ENCODE measurements at places on chromosomes 7 and 10.

DNA sequence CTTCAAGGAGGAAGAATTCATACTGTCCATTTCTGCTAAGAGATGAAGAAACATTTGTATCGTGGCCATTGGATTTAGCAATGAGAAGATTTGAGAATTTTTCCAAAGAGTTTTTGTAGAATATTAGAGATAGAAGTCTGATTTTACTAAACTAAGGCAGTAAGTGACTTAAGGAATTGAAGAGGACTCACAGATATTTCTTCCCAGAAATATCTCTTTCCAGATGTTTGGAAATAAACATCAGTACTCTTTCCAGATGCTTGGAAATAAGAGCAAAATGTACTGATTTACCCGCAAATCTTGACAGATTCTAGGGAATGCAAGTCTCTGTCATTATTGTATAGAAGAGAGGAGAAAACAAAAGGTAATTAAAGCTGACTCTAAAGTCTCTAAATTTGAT is 91.3 kb downstream of the IMMP2L start:
- no peak for DNase-seq

DNA sequence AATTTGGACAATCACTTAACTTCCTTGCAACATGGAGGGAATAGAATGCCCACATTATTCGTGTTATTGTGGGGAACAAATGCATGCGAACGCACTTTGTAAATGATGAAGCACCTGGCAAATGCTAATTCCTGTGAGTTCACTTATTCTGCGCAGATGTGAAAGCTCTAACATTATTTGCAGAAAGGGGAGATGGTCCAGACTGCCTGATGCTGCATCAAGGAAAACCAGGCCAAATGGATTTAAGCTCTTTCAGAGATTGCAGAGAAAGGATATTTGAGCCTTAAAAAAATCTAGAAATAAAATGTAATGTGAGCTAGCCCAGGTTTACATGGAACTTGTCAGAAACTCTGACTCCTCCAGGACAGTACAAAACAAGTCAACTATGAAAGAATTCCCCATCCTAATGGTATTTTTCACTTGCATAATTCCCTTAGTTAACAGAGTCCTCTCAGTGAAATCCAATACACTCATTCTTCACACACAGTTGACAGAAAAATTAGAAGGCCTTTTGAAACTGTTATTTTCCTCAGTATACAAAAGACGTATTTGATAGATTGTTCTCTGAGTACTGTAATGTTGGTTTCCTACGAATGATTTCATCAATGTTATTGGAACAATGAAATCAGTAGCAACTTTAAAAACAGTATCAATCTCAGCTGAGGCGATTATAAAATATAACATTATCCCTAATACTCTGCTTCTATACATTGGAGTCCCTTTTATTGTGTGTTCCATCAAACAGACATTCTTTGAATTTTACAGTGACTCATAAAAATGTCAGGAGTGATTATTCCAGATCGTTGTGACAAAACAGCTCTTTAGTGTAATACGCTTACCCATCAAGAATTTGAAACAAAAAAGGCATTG is 136.3 kb upstream of the ANK3 start:
- no peak for DNase-seq

DNA sequence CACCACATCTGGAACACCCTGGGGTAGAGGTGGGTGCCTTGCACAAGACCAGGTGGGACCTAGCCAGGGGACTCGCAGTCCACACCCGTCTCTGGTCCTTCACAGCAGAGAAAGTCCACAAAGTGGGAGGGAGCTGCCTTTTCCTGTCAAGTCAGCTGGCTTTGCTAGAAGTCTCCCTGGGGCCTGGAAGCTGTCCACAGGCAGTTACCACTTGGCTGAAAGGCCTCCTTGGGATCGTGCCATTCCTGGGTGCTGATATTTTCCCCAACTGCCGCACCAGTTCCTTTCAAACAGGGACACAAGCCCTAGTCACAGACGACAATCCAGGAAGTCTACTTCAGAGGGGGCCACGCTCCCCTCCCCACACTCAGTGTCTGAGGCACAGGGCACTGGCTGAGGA is 75.4 kb downstream of the AFAP1L2 start:
- no peak for DNase-seq

DNA sequence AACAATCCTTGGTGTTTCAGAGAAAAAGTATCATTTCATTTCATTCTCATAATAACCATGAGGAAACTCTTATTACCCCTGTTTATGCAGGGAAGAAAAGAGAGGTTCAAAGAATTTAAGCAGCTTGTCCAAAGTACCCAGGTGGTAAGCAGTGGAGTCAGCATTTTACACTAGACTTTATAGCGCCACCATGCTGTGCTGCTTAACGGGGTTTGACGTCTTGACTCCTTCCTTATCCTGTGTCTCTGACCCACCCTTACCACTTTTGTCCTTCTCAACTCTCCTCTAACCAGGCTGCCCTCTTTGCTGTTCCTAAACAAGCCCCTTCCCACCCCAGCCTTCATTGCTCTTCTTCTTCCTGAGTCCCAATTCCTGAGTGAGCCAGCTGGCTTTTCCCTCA is 117.0 kb upstream of the AHR start:
- DNase-seq: no peak

DNA sequence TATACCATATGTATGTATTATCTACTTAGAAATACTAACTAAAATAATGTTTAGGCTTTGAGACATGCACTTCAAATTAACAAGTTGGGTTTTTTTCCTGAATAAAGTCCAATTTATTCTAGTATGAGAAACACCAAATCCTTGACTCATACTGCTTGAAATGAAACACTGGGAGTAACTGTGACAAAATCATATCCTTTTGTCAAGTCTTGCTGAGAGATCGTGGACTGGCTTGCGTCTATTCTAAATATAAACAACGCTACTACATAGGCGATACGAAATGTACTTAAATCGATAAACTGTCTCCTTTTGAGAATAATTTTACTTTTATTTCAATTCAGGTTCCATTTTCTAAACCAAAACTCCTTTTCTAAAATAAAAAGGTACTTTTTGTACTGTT is 16.3 kb downstream of the SMURF1 start:
- no peak for DNase-seq

- no peak for DNase-seq
Observed at GRCh38 chr7:52944921-52945320, 90.5 kb upstream of the POM121L12 start.

DNA sequence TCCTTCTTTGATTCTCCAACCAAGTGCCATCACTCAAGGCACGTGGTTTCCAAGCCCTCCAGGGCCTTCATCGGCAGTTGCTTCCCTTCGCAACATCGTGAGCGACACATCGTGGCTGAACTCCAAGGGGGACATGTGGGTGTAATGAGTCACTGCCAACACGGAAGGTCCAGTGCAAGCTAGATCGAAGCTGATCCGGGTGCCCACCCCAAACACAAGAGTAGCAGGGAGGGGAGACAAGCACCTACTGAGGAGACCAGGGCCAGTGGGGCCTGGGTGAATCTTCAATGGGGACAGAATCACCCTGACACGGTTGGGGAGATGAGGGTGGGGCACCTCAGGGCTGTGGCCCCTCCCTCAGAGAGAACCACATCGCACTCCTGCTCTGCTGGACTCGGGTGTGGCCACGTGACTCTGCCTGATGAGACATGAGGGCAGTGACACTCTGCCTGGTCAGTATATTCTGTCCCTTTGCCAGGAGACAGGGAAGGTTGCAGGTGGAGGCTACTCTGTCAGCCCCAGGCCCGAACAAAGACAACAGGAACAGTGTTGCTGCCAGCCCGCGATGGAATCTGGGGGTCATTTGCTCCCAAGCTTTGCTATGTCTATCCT is 36.8 kb upstream of the HSPA12A start:
- no peak for DNase-seq

DNA sequence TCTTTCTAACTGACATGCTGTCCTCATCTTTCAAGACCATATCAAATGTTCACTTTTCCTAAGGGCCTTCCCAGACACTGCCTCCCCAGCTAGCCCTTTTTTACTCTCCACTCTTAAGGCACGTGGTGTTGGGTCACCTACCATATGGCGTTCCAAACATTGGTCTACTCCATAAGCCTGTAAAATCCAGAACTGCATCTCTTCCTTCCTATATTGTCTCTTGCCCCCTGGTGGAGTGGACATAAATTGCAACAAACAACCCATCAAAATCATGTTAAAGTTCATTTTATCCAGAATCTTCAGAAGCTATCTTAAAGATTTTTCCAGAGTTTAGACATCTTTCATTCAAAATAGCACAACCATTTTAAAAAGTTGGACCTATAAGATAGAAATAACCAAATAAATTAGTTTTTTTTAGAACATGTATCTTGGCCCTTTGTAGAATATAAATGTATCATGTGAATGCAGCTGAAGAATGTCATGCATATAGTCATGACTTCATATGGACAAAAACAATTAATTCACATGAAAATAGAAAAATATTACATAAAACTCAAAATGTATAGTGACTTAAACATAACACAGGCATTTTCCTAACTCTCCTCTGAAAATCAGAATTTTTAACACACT is 180.6 kb upstream of the CHRM2 start:
- DNase-seq: no peak

DNA sequence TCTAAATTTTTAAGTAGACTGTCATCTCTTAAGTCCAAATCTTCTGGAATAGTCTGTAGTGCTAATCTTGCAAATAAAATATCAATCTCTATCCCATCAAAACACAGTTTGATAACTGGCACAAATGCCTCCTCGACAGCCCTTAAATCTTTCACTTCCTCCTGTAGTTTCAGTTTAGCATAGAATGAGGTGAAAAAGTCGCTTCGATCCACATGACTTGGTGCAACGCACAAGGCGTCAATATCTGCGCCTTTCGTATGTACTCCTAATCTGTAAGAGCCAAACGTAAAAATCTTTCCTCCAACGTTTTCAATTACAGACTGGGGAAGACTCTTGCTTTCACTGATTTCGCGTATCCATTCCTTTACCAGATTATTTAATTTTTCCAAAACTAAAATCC is 603 bp downstream of the PAPOLB start:
- no peak for DNase-seq

DNA sequence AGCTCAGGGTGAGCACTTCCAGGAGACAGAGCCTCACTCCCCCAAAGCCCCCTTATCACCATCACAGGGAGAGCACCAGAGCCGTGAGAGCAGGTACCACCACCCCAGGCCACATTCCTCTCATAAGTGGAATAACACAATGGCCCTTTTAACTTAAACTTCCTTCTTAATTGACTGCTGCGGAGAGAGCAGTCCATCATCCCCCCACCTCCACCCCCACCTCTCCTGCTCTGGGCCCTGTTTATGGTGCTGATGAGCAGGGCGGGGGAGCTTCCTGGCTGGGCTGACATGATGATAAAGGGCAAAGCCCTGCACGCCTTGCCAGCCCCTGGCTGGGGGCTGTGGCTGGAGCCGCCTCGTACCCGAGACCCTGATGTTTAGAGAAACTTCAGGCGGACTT is 81.4 kb upstream of the PODXL start:
- DNase-seq: no peak

DNA sequence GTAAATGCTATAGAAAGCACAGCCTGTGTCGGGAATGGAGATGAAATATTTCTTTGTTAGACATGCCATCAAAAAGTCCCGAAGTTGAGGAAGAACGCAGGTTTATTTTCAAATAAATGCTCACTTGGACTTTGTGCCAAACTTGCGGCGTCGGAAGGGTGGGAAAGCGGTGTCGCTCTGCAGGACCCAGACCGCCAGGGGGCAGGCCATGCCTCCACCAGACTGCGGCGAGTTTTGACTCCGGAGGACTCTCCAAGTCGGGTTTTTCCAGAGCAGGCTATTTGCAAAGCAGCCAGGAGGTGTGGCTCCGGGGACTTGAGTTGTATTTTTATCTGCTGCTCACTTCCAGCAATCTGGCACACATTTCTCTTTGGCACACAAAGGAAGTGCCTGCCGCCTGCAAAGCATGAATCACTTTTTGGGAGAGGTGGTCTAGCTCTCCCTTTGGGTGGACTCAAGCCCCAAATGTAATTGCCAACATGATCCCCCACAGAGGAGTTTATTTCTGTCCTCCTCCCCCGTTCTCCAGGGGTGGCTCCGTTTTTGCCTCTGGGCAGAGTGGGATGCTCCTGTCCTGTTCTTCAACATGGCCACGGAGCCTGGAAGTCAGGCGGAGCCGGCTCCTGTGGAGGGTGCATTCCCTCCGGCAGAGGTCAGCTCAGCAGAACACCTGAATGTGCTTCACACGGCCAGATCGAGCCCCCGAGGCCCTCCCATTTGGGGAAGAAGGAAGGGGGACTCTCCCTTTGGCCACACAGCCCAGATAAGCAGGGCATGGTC is 82.3 kb upstream of the GPR26 start:
- DNase-seq: no peak

DNA sequence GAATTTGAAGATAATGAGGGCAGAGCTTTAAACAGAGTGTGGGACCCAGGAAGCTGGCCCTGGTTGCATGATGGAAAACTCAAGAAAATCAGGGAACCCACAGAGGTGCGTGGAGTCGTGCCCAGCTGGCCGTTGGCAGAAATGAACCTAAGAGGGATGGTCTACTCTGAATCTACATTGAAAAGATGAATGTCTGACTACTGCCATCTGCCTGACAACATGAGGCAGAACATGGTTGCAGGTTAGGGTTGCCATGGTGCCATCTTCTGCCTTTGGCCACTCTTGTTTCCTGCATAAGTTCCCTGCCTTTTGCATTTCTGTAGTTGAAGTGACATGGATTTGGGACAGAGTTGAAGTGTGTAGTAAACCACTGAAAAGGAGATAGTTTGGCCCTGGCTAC is 138.5 kb upstream of the COBL start:
- DNase-seq: no peak

GRCh38 chr7:49094866-49095265 is 170.5 kb downstream of the CDC14C start:
- no peak for DNase-seq

- DNase-seq: no peak
Observed at GRCh38 chr7:158101821-158102450, 485.7 kb downstream of the PTPRN2 start.

GRCh38 chr10:60978287-60979115 is 34.5 kb upstream of the RHOBTB1 start:
- DNase-seq: no peak

DNA sequence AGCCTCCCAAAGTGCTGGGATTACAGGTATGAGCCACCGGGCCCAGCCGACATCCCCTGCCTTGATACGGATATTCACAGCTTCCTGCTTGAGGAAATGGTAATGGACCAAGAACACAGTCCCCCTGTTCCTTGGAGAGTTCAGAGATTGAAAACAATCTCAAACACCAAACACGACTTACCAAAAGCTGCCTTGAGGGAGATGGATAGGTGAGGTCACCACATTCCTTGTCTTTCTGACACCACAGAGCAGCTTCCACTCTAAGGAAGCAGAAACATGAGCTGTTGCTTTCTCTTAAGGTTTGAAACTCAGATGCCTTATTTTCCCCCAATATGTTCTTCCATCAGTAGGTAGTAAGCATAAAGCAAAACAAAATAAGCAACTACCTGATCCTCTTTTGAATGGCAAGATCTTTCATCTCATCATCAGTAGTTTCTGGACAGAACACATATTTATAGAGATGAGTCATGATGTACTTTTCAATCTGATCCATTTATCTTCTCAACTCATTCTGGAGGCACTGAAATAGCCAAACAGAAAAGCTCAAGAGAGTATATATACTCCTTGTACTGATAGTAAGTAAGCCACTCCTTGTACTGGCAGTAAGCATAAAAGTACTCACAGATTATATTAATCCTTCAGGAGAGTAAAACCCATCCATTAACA is 199.1 kb upstream of the KCTD7 start:
- DNase-seq: no peak

Measured in cortex of kidney (tissue), 1 donor.